ENCODE measurements at places on chromosomes 2 and 18. TPM values are rescaled to one million over a fixed set of nuclear protein-coding genes. Genes with fewer than 3 reads are reported as not detected.

RAB17 gene
- 0.49 TPM for total RNA-seq

OSBPL6 gene
- 1.1 TPM for total RNA-seq

PEX13 gene
- total RNA-seq: 29.8 TPM

PTPRM gene
- total RNA-seq: 36.9 TPM

PELI1 gene
- 9.9 TPM for total RNA-seq

TBR1 gene
- total RNA-seq: not detected

MCM6 gene
- total RNA-seq: 32.8 TPM

SPATA3 gene
- total RNA-seq: not detected

KIAA1328 gene
- total RNA-seq: 3.9 TPM

LAMA3 gene
- 9.0 TPM for total RNA-seq

TUBA4B gene
- not detected for total RNA-seq

C2orf66 gene
- not detected for total RNA-seq

SKOR2 gene
- total RNA-seq: not detected

MAP2 gene
- 29.4 TPM for total RNA-seq

CHRND gene
- not detected for total RNA-seq

IL18RAP gene
- total RNA-seq: not detected

MYCN gene
- 0.39 TPM for total RNA-seq

NEDD4L gene
- 77.1 TPM for total RNA-seq

RGPD4 gene
- total RNA-seq: not detected

TTN gene
- total RNA-seq: 4.7 TPM

REG3G gene
- total RNA-seq: not detected

TCF23 gene
- total RNA-seq: not detected

KATNAL2 gene
- 2.2 TPM for total RNA-seq

IL36G gene
- not detected for total RNA-seq

PGAP1 gene
- 2.0 TPM for total RNA-seq

PSMA8 gene
- total RNA-seq: not detected

RESP18 gene
- not detected for total RNA-seq

SERPINB2 gene
- total RNA-seq: 5.7 TPM

FAP gene
- total RNA-seq: 12.9 TPM

SULT1C4 gene
- total RNA-seq: 4.1 TPM

SH3YL1 gene
- 9.6 TPM for total RNA-seq

GREB1 gene
- 0.34 TPM for total RNA-seq

SH2D6 gene
- not detected for total RNA-seq

BOLL gene
- not detected for total RNA-seq

ST6GAL2 gene
- not detected for total RNA-seq

PROC gene
- total RNA-seq: not detected

AKAIN1 gene
- total RNA-seq: not detected

CEP76 gene
- total RNA-seq: 6.8 TPM

HJURP gene
- total RNA-seq: 22.9 TPM

FKBP1B gene
- 21.6 TPM for total RNA-seq

SRD5A2 gene
- not detected for total RNA-seq

ARHGEF33 gene
- 0.07 TPM for total RNA-seq

CHRNG gene
- total RNA-seq: not detected

CDK15 gene
- not detected for total RNA-seq

EPB41L3 gene
- total RNA-seq: 57.3 TPM

CCDC85A gene
- 12.7 TPM for total RNA-seq

INHBB gene
- 0.07 TPM for total RNA-seq

PTPN2 gene
- 24.2 TPM for total RNA-seq

PLGLB2 gene
- total RNA-seq: not detected

FAM237A gene
- total RNA-seq: not detected

DUSP19 gene
- 3.1 TPM for total RNA-seq

RNF152 gene
- 5.9 TPM for total RNA-seq

DYNAP gene
- total RNA-seq: not detected

PRKAG3 gene
- not detected for total RNA-seq

CCDC93 gene
- total RNA-seq: 10.2 TPM

COL4A4 gene
- under 0.01 TPM for total RNA-seq

TRABD2A gene
- 0.60 TPM for total RNA-seq

VWA3B gene
- not detected for total RNA-seq

SCG2 gene
- 1.3 TPM for total RNA-seq

GDF7 gene
- total RNA-seq: 0.10 TPM
